ENCODE measurements at places on chromosomes 12 and 14.

- no peak for DNase-seq
Measured at GRCh38 chr12:123109319-123109772, 41.5 kb downstream of the PITPNM2 start.

DNA sequence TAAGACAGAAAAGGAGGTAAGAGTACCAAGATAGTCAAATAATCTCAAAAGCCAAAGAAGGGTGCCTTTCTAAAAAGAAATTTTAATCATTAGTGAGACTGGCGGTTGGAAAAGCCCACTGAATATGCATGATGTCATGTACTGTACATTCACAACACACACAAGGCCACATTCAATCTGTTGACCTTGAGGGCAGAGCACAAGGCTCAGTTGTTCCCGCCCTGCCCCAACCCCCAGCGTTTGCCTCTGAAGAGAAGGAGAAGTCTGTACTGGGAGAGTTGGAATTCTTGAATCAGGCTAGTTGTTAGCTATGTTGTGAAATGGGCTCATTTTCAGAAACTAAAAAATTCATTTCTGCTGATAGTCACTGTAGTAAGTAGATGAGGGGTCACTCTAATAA is 50.2 kb upstream of the NID2 start:
- DNase-seq = no peak

- DNase-seq = no peak
Measured at GRCh38 chr14:100137173-100137572, 22.3 kb downstream of the DEGS2 start.

GRCh38 chr14:93343266-93343665 is 3.7 kb upstream of the COX8C start:
- no peak for DNase-seq

- DNase-seq = no peak
Measured at GRCh38 chr12:88628856-88629509, 48.7 kb upstream of the KITLG start.

- DNase-seq = no peak
Measured at GRCh38 chr12:111650912-111651311, 34.8 kb downstream of the BRAP start.

DNA sequence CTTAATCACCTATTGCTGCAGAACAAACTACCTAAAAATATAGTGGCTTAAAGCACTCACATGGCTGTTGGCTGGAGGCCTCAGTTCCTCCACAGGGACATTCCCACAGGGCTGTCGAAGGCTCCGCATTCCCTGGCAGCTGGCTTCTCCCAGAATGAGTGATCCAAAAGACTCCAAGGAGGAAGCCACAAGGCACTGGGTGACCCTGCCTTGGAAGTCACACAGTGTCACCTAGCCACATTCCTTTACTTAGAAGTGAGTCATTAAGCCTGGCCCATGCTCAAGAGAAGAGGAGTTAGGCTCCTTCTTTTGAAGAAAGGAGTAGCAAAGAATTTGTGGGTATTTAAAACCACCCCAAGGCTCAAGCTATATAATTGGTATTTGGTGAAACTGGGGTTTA is 63.9 kb upstream of the MAP1LC3B2 start:
- DNase-seq = no peak

DNA sequence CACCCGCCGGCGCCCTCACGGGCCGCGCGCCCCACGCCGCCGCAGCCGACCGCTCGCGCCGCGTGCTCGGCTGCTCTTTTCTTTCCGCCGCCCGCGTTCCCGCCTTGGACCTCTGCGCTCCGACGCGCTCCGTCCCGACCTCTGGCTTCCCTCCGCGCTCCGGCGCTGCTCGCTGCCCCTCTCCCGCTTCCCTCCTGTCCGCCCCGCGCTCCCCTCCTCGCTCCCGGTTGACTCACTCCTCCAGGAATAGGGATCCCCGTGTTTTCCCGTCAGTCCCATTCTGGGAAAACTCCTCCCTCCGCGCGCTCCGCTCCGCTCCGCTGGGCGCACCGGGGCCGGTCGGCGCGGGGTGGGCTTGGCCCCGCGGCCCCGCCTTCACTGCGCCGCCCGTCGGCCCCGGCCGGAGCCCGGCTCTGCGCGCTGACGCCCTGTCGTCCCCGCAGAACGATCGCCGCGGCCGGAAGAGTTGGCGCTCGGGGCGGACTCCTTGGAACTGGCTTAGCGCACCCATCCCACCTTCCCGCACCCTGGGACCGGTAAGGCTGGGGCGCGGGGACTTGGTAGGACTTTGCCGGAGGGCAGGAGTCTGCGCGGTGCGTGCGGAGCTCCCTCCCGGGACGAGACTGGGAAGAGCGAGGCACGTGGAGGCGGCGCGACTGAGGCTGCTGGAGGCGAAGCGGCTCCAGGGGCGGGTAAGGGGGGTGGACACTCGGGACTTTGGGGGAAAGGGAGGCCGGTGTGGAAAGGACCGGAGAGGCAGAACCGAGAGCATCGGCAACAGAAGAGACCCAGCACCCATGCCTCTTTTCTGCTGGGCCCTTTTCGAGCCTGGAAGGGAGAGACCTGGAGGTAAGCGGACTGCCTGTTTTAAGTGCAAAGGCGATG is 550 bp downstream of the TEAD4 start:
- no peak for DNase-seq

DNA sequence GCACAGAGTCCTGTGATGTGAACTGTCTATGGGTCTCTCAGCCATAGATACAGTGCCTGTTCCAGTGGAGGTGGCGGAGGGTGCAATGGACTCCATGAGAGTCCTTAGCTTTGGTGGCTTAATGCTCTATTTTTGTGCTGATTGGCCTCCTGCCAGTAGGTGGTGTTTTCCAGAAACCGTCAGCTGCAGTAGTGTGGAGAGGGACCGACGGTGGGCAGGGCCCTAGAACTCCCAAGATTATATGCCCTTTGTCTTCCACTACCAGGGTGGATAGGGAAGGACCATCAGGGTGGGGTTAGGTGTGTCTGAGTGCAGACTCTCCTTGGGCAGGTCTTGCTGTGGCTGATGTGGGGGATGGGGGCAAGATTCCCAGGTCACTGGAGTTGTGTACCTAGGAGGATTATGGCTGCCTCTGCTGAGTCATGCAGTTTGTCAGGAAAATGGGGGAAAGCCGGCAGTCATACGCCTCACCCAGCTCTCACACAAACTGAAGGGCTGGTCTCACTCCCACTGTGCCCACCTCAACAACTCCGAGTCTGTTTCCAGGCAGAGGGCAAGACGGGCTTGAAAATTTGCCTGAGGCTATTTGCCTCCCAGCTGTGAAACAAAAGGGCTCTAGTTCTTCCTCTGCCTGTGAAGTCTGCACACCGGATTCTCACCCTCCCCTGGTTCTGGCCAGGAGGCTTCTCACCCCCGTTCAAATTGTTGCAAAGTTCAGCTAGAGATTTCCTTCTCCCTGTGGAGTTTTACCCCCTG is 24.9 kb upstream of the ZDHHC17 start:
- DNase-seq = no peak

GRCh38 chr12:77687321-77687720 is 143.4 kb upstream of the NAV3 start:
- DNase-seq = no peak

DNA sequence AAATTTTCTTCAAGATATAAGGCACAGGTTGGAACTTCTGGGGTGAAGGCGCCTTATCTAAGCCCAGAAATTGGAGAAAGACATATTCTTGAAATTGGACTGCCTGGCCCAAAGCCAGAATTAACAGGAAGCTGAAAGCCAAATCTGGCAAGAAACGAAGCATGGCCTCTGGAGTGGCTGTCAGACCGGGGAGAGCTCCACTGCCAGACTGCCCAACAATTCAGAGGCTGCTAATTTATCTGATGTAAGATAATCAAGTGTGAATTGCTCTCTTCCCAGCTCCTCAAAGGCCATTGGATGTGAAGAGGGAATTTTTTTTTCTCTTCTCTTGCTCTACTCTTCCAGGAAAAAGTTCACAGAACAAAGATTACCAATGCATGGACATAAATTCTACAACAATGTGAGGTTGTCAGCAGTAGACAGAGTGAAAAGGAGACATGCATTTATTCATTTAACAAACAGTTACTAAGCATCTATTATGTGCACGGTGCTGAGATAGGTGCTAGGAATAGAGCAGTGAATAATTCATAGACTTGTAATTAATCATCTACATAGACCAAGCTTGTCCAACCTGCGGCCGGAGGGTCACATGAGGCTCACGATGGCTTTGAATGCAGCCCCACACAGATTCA is at the start of gene GDF3:
TSS of gene GDF3 (minus strand) at position 210 of the 632 bp plus-strand sequence. CDS start at position 163, 47 bp downstream.
- DNase-seq = no peak

GRCh38 chr14:88089445-88089844 is 84.5 kb downstream of the GPR65 start:
- DNase-seq = no peak
